ENCODE measurements at places on chromosomes 2 and 18. TPM values are rescaled to one million over a fixed set of nuclear protein-coding genes. Genes with fewer than 3 reads are reported as not detected.

GRCh38 chr2:97693476-97693875 lies 19.9 kb upstream of the ZAP70 start:
- no peak for DNase-seq

GRCh38 chr2:208103616-208104015 lies 20.7 kb downstream of the CRYGD start:
- DNase-seq: no peak

- no peak for DNase-seq
Observed at GRCh38 chr18:43514747-43515146, 237.5 kb upstream of the SYT4 start.

- no peak for DNase-seq
Observed at GRCh38 chr2:155547571-155547970, 785.0 kb downstream of the NR4A2 start.

- no peak for DNase-seq
Observed at GRCh38 chr2:25757906-25758305, 84.5 kb upstream of the DTNB start.

DNA sequence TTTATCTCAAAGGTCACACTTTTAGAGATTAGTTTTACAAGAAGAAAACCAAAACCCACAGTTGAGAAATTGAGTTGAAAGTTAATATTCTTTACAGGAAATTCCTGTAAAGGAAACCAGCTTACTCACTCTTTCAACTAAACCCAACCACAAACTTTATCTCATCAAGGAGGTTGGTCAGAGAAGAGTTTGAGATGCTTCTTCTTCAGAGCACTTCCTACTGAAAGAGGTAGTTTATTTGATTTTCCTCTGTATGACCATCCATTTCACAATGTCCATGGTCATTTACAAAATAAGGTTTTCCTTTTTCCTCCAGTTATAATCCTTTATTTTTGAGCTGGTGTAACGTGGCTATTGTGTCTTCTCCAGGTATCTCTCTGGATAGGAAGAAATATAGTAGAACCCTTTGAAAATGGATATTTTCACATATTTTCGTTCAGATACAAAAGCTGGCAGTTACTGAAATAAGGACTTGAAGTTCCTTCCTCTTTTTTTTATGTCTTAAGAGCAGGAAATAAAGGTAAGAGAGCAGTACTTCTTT lies 4.5 kb upstream of the IL18RAP start:
- no peak for DNase-seq

- DNase-seq: no peak
Observed at GRCh38 chr18:34637094-34637801, 72.8 kb upstream of the DTNA start.

The MC2R gene
- not detected for total RNA-seq

The GAL3ST2 gene
- not detected for total RNA-seq

The C2orf78 gene
- not detected for total RNA-seq

The TP53I3 gene
- total RNA-seq: 45.4 TPM

The USP37 gene
- 8.9 TPM for total RNA-seq
